ENCODE measurements at places on chromosomes 3 and 15.

GRCh38 chr15:67501177-67501835 lies 19.6 kb upstream of the C15orf61 start:
- no peak for DNase-seq

GRCh38 chr3:158925021-158925420 lies 123.2 kb downstream of the MFSD1 start:
- no peak for DNase-seq

- no peak for DNase-seq
Measured at GRCh38 chr3:179026636-179027035, 45.0 kb downstream of the ZMAT3 start.

- DNase-seq: no peak
Measured at GRCh38 chr3:63807961-63808565, 11.0 kb upstream of the C3orf49 start.

DNA sequence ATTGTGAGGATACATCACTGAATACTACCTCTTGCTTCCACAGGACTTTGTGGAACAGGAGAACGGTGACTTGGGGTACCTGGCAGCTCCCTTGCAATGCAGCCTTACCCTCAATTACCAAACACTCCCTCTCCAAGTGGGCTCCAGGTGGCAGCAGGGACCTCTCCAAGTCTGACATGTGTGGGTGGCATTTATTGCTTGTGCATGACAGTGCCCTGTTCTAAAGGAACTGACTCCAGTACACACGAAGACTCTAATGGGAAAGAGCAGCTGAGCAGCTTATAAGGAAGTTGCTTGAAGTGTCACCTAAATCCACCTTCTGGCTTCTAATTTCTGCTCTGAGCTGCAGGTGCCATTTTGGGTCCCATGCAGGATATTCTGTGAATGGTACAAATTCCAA lies 174.1 kb upstream of the SLCO3A1 start:
- no peak for DNase-seq

DNA sequence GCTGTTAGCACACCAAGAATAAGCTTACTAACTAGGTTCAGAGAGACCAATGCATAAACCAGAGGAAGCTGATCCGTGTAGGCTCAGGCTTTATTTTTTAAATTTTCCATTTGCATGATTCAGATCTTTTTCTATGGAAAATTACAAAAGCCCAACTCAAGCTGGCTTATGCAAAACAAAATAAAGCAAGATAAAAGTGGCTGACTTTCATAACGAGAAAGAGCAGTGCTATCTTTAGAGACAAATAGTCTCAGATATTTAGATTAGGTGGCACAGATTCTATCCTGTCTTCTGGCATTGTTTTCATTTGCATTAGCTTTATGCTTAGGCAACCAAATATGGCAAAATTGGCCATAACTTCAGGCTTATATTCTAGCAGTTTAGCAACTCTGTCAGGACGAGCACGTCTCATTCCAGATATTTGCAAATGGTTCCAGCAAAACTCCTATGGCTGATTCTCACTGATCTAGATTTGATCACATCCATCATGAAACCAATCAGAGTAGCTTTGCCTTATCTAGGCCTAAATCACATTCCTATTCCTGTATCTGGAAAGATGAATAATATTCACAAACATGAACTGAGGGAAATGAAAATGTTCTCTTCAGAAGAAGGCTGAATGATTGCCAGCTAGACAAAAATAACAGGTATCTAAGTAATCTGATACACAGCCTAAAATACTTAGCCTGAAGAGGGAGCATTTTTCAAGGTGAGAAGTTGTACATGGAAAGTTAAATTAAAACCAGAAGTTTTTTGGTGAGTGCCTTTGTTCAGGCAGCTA lies 216.4 kb upstream of the DPPA4 start:
- no peak for DNase-seq

DNA sequence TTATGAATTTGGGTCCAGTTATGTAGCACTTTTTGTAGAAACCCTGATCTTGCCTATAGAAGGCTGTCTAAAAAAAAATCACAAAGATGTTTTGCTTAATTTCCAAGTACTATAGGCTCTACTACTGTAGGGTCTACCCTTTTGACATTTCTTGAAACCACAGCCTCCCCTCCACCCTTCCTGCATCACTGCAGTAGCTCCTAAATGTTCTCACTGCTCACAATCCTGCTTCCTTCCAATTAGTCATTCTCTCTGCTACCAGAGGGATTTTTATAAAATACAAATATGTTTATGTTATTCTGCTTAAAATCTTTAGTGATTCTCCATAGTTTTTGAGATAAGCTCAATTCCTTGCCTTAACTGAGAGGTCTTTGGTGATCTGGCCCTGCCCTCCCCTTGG lies 114.0 kb downstream of the CYP19A1 start:
- DNase-seq: no peak
